ENCODE measurements at places on chromosomes 4 and X.

DNA sequence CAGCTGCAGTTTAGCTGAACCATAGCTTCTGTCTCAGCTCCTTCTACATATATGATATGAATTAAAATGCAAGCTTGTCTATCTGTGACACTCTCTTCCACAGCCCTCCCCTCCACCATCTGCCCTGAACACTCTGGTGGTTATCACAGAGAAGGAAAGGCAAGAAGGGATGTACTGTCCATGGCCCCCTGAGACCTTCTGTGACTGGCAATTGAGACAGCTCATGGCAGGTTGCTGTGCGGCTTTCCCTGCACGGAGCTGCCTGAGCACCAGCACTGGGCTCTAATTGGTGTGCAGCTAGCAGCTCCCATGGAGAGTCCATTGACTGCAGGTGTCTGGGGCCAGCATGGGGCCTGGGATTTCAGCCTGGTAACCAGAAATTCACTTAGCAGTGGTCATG is 109.8 kb upstream of the ANXA3 start:
- DNase-seq: no peak

DNA sequence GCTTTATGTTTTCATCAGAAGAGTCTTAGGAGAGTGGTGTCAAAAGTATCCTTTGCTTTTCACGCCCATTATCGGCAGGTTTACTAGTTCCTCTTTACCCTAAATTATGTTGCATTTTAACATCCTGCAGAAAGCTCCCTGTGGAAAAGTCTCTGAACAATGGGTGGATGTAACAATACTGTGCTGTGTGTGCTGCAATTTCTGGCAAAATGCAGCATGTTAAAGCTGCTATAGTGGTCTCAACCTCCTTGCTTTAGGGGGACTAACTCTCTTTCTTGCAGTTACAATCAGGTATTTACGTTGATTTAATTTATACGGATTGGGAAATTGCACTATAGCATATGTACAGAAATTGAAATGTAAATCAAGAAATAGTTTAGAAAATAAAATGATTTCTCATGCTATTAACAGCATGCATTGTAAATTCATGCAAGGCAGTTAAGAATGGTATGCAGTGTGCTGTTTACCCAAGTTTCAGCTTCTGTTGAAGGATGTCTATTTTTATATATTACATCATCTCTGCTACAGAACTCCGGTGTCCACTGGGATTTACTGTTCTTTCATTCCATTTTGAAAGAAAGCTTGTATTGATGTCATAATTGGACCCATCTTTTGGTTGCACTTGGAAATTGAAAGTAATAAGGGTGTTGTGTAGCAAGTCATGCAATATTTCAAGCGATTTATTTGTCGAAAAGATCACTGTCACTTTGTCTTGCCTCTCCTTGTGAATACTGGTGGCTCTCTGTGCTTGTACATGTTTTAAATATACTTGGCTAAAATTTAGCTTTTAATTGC is 145.7 kb downstream of the RAPGEF2 start:
- DNase-seq: no peak

- peak; percentile 43 for DNase-seq
Observed at GRCh38 chrX:22577181-22577580, 304.5 kb downstream of the CBLL2 start.

DNA sequence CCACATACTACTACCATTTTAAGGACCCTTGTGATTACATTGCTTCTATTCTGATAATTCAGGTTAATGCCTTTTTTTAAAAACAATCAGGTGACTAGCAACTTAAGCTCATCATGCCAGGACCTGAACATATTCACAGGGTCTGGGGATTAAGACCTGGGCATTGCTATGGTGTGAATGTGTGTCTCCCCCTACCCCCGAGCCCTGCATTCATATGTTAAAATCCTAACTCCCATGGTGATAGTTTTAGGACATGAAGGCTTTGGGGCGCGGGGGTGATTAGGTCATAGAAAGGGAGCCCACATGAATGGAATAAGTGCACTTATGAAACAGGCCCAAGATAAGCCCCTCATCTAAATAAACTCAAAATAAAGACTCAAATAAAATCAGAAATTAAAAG is 734.4 kb upstream of the PABPC4L start:
- DNase-seq: no peak

GRCh38 chr4:38075370-38076152 is 115.4 kb downstream of the PTTG2 start:
- no peak for DNase-seq
